Caudate nucleus (tissue), 63 donors: ENCODE measurements at places on chromosomes 12 and 14.

DNA sequence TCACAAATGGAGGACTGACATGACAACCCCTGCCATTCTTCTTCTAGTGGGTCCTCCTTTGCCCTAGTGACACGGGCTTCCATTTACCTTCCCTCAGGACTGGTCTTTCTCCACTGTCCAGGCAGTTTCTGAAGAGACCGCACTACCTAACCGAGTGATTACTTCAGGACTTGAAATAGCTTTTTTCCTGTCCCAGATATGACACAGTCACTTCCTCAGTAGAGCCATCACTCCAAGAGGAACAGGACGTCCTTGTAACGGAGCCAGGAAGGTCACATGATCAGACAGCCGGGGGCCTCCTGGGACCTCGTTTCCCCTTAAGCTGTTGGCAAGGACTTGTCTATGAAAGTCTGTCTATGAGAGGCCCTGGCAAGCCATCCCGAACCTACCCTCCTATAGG is 62.3 kb downstream of the FOS start:
- peak; percentile 36 for DNase-seq

GRCh38 chr14:57933349-57933748 is 67.5 kb upstream of the SLC35F4 start:
- DNase-seq = no peak

- DNase-seq = no peak
These were observed 289.9 kb upstream of the CAND1 start for GRCh38 chr12:66979251-66979650.

DNA sequence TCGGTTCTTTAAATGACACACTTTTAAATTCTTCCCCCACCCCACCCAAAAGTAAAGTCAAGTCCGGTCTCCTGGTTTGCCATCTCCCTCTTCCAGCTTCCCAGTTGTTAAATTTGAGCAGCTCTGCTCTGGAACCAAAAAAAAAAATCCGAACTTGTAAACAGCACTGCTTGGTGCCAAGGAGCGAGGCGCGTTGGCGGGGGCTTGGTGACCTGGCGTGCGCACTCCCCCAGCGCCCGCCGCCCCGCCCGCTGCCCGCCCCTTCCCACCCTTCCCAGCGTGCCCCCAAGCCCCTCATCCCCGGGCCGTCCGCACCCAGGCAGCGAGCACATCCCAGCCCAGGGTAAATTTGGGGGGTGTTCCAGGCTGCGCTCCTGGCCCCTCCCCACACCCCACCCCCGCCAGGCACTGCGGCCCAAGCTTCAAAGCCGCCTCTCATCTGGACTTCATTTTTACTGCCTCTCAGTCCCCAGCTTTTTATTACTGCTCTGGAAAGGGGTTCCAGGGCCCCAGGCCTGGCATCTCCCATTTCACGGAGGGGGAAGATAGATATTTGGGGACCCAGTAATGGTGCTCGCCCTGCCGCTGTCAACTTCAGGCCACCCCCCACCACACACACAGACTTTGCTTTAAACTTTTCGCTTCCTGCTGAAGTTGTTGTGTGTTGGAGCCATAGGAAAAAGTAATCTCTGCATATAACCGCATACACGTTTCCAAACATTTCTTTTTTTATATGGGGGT is 11.7 kb upstream of the ITGB7 start:
- no peak for DNase-seq

DNA sequence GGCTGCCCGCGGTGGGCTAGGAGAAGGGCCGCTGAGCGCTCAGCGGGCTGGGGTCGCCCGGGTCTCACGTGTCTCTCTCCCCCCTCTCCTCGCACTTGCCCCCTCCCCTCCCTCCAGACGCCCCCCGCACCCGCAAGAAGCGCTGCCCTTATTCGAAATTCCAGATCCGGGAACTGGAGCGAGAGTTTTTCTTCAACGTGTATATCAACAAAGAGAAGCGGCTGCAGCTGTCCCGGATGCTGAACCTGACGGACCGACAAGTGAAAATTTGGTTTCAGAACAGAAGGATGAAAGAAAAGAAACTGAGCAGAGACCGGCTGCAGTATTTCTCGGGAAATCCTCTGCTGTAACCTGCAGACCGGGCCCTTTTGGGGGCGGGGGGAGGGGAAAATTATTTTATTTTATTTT is 314 bp upstream of the HOTAIR start:
- DNase-seq = no peak

- no peak for DNase-seq
These were observed 198.7 kb upstream of the EEA1 start for GRCh38 chr12:93127582-93128331.

DNA sequence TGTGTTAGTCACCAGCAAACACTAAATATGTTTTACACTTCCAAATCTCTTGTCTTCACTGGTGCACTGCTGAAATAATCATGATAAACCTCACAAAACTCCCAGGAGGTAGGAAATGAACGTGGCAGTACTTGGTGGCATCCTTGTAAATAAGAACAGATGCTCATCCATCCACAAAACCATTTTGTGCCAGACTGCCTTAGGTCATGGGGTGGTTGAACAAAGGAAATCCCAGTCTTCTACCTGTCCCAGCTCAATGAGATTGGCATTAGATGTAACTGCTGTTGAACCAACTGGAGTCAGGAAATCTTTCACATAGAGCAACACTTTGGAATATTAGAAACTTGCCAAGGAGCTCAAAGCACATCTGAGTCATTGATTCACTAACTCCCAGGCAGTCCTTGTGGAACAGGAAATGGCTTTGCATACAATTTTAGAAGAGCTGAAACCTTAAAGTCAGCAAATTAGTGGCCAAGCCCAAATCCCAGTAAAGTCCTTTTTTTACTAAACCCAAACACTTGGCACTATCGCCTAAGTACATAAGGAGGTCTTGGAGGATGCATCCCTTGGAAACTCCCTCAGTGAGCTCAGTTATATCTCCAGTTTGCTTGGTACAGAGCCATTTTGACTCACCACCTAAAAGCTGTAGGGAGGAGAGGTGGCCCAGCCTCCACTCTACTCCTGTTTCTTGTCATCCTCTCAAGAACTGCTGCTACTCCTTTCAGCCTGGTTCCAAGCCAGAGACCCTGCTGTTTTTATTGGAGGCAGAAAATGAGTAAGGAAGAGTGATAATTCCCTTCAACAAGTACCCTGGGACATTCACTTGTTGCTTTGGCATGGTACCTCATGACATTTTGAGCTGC is 208.0 kb downstream of the NOVA1 start:
- no peak for DNase-seq

GRCh38 chr12:5254703-5255102 is 177.2 kb upstream of the NTF3 start:
- no peak for DNase-seq

GRCh38 chr12:111596985-111597830 is 1.9 kb downstream of the ATXN2 start:
- peak; percentile 13 for DNase-seq

GRCh38 chr14:56137453-56137807 is 19.2 kb downstream of the PELI2 start:
- no peak for DNase-seq

GRCh38 chr14:31419967-31420318 is 407 bp downstream of the HEATR5A start:
- no peak for DNase-seq

- DNase-seq = no peak
These were observed 81.9 kb upstream of the ATF7IP start for GRCh38 chr12:14283489-14284144.

DNA sequence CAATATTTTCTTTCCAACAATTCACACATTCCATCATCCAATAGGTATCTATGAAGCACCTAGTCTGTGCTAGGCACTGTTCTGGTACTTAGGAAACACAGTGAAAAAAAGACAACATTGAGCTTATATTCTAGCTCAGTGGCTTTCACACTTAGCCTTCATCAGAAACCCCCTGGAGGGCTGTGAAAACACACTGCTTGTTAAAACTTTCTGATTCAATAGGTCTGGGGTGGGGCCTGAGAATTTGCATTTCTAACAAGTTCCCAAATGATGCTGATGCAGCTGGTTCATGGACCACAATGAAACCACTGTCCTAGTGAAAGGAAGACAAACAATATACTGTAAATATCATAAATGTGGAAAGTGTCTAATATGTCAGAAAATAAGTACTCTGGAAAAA is 5.9 kb downstream of the VTI1B start:
- no peak for DNase-seq

DNA sequence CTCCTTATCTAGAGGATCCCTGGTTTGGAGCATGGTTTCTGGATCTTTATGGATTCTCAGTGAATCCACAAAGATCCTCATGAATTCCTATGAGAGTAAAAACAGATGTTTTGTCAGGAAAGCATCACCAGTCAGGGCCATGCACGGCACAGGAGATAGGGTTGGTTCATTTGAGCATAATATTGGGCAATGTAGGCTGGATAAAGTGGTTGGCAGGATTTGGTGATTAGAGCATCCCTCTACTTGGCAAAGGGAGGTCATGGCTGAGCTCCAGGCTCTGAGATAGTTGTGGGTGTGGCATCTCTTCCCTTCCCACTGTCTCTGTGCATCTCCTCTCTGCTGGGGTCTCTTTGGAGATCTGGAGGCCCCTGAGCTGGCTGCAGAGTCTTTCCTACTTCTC is 149.8 kb downstream of the DACT1 start:
- no peak for DNase-seq

- no peak for DNase-seq
These were observed 229.6 kb upstream of the EGLN3 start for GRCh38 chr14:34180434-34180833.

DNA sequence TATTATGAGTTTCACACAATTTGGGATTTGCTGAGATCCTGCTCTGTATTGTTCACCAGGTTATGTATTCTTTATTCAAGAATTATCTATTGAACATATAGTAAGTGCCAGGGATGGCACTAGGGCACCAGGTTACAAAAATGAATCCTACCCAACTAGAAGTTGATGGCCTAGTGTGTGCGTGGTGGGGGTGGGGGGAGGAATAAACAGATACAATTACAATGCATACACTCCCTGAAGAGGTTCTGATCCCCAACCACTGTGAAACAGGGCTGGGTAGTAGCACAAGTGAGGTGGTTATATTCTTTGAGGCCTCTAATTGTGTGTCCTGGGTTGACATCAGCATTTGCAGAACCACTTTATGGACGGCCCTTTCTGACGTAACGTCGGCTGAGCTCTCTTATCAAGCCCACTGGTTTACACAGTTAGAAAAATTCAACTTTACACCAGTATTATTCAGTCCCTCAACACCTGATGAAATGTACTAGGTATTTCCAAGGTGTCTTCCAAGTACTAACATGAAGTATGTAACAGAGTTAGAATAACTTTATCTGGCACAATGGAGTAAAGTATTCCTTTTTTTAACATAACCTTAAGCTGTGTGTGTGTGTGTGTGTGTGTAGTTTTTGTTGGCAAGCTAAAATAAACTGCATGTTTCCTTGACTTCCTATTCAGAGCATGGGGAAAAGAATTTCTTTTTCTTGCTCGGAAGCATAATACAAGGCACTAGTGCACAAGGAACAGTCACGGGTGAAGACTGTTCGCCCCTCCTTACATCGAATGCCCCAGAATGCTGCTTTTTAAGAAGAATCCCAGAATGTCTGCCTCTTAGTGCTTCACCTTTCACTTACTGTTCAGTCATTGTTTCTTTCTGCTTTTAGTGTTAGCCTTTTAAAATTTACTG is 8.1 kb upstream of the GLRX5 start:
- DNase-seq = no peak

GRCh38 chr12:63068857-63069442 is 82.1 kb downstream of the AVPR1A start:
- no peak for DNase-seq

DNA sequence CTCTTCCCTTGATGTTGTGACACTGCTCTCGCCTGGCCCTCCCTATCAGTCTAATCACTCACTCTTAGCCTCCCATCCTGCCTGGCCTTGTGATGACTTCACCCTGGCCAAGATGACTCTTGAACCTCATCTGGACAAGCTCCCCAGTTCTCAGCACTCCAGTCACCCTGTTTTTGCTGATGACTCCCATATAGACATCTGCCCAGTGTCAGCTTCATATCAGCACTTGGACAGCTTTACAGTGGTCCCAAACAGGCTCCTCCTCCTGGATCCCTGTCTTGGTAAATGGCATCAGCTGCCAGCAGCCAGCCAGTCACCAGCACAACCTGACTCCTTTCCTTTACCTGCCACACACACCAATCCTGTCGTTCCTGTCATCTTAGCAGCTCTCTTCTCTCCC is 104.2 kb downstream of the POLR3B start:
- no peak for DNase-seq

DNA sequence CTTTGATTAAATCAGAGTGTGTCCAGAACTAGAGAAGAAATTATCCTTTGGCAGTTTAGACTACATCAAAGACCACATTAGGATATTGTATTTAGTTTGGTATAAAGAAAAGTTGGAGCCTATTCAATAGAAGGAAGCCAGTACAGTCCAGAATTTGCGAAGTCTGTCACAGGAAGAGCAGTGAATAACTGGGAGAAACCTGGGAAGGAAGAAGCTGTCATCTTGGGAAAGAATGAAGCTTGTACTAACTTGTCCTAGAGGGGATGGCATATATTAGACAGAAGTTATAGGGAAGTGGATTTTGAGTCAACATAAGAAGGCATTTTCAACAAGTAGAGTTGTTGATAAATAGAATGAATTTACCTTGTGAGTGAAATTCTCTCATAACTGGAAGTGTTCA is 386.7 kb downstream of the LRIG3 start:
- no peak for DNase-seq

GRCh38 chr12:6343518-6343917 is 1.6 kb upstream of the TNFRSF1A start:
- no peak for DNase-seq

- no peak for DNase-seq
These were observed 1662.2 kb upstream of the FLRT2 start for GRCh38 chr14:83867566-83868225.

DNA sequence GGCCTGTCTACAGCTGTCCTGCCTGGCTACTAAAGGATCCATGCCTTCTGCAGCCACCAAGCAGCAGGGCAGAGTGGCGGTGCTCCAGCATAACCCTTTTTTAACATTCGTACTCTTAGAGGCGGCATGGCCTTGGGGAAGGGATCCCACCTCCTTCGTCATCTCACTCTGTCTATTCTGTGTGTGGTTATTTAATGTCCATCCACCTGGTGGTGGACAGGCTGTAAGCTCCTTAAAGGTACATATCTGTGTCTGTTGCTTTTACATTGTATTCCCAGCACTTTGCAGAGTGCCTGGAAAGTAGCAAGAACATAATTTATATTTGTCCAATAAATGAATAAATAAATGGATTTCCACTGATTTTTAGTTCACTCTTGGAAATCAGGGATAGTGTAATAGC is 15.7 kb upstream of the ACOT1 start:
- no peak for DNase-seq

- DNase-seq = no peak
These were observed 19.4 kb upstream of the EVL start for GRCh38 chr14:100045642-100046344.

- DNase-seq = no peak
These were observed 80.2 kb downstream of the NCOR2 start for GRCh38 chr12:124487066-124487833.

DNA sequence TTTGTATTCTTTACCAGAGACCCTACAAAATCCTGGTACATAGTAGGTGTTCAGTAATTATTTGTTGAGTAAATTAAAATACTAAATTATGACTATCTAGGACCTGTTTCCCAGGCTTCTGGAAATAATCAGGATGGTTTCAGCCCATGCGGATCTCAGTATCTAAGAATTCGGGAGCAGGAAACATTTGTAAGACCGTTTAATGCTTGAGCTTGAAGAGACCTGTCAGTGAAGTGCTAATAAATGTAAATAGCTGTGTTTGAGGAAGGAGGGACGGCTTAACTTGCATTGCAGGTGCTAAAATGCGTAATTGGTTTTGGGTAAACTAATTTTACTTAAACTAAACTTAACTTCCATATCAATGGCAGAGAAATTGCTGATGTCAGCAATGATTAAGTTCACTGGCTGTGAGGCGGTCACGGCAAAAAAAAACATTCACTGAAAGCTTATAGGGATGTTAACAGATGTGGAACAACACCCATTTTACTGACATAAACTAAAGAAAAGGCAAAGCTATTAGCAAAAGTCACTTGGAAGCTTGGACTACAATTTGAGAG is 28.6 kb upstream of the AEBP2 start:
- DNase-seq = no peak
